ENCODE measurements at places on chromosomes 16 and 17.

DNA sequence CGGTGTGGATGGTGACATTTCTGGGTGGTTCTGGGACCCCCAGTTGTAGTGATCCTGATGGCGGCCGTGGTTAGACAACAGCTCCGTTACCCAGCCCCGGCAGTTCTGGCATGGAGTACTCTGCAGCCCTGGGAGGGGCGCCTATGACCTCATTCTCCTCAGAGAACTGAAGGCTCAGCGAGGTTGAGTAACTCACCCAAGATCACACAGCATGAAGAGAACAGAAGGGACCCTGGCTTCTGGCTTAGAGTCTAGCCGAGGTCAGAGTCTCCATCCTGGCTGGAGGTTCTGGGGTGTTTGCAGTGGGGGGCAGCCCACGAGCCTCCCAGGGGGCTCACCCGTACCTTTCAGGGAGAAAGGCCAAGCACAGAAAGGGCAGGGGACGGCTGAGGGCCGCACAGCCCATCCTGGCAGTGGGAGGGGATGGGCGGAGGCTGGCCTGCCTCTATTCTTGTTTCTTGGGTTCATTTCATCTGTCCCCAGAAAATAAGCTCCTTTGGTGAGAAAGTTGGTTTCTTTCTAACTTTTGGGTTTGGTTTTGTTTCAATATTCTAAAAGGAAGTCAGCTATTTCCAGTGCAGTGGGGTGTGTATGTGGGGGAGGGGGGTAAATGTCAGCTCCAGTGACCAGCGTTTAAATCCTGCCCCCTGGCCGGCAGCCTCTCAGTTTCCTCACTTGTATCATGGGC lies 13.2 kb downstream of the ZFPM1 start:
- DNase-seq, result no peak

GRCh38 chr17:33967608-33968349 lies 287.3 kb upstream of the CCL2 start:
- DNase-seq, result no peak

- peak; percentile 91 for DNase-seq
Observed at GRCh38 chr17:13544292-13544691, 57.4 kb downstream of the HS3ST3A1 start.

DNA sequence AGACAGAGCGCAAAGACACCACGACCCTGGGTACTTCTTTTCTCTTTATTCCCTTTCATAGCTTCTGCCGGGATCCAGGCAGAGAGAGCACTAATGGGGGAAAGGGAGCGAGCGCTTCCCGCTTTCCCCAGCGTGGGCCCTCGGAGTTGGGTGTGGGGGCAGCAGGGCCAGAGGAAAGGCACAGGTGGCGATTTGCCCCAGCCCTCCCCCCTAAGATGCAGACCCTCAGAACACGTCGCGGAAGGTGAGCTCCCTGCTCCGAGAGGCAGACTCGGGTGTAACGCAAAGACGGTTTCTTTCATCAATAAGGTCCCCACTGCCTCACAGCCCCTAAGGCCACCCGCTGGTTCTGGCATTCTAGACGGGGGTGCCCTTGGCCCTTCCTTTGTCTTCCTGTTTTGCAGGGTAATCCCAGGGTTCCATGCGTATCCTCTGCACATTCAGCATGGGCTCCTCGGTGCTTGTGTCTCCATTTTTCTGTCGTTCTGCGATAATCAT lies 570 bp upstream of the NME3 start:
- no peak for DNase-seq

DNA sequence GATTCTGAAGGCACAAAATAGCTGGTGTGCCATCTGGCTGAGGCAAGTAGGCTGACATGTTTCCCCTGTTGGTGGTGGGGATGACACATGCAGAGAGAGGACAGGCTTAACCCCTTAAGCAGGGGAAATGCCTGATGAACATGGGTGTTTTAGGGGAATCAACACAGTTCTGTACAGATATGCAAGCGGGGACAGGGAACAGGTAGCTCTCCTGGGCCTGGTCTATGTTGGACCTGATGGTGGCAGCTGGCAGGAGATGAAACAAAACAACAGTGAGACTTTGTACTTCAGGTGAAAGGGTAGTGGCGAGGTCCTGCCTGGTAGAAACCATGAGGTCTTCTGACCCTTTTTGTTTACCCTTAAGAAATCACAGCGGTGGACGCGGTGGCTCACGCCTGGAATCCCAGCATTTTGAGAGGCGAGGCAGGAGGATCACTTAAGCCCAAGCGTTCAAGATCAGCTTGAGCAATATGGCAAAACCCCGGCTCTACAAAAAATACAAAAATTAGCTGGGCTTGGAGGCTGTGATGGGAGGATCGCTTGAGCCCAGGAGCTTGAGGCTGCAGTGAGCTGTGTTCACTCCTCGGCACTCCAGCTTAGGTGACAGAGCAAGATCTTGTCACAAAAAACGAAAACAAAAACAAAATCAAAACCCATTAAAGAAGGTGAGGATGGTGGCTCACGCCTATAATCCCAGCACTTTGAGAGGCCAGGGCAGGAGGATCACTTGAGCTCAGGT lies 10.5 kb downstream of the OR1F1 start:
- DNase-seq, result no peak

DNA sequence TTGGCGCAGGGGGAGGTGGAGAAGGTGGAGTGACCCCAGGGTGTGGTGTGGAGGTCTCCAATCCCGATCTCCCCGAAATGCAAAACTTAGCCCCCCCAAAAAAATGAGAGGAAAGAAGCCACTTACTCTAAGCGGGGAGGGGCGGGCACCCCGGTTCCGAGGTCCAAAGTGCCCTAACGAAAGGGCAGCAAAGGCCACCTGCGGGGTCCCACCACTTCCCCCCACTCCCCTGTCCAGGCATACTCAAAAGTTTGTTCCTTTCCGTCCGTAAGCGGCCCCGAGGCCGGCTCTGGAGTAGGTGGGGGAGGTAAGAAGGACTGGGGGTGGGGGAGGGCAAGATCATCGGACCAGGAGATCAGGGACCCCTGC lies 1.1 kb downstream of the TOX3 start:
- no peak for DNase-seq

DNA sequence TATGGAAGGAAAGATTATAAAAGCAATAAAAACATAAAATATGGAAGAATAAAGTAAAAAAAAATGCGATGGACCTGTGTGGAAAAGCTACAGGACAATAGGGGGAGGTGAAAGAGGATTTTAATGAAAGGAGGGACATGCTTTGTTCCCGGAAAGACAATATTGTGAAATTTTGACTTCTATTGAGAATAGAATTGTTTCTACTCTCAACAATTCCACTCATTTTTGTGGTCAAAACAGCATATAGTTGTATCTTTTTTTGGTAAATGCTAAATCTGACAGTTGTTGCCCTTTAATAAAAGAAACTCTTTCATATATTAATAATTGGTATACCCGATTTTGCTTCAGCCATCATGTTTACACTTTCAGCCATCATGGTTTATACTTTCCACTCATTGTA lies 22.9 kb upstream of the APPBP2 start:
- DNase-seq, result no peak

- no peak for DNase-seq
Observed at GRCh38 chr17:67577429-67578141, 140.2 kb upstream of the NOL11 start.

- DNase-seq, result no peak
Observed at GRCh38 chr16:66728804-66729203, 22.6 kb downstream of the DYNC1LI2 start.

GRCh38 chr17:67434061-67434525 lies 57.0 kb downstream of the PITPNC1 start:
- DNase-seq, result no peak

DNA sequence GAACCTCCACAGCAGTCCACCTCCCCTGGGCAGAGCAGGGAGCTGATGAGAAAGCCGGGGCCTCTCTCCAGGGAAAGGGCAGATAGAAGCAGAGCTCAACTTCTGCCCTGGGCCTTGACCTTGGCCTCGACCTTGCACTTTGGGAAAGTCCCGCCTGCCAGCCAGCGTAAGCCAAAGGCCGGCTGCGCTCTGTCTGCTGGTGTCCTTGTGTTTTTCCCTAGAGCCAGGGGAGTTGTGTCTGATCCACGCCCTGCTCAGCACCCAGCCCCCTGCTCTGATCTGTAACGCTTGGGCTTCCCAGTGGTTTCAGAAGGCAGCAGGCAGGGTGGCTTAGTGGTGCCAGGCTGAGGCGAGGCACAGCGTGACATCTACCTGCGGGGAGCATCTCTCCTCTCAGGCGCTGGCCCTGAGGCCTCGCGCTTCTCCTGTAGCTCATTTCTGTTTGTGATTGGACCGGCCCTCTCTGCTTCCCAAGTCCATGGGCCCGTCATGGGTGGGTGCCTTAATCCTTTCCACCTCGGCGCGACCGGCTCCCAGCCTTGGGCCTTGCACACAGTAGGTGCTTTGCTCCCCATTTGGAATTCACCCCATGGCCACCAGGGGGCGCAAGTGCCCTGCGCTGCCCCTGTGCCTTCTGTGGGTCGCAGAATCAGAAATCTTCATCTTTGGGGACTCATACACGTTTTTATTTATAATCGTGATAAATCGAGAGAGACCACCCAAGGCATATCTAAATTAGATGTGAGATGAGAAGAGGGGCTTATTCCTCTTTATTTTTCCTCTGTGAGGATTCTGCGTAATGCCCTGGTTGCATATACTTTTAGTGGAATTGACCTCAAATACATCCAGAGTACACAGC lies 24.2 kb downstream of the SGSH start:
- no peak for DNase-seq

- no peak for DNase-seq
Observed at GRCh38 chr16:69831212-69832123, 69.3 kb downstream of the WWP2 start.

DNA sequence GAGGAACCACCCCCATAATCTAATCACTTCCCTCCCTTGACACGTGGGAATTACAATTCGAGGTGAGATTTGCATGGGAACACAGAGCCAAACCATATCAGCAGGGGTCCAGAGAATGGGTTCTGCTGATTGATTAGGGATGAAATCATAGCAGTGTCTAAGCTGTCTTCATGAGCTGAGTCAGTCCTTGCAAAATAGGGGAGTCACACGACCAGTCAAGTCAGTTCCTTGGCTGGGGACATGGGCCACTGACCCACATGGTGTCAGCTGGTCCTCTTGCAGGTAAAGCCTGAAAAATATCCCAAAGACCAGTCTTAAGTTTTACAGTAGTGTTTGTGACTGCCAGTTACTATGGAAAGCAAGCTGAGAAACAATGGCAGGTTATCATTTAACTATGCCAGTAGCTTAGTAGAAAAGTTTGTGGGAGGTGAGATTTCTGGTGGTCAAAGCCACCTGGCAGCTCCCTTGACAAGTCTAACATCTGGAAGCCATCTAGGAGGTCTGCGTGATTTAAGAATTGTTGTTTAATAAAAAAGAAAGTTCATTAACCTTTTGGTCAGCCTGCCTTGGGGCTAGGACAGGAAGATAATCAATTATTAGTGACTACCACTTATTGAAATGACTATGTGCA lies 15.7 kb upstream of the ATF7IP2 start:
- DNase-seq, result no peak

- DNase-seq, result no peak
Observed at GRCh38 chr17:46136820-46137219, 56.4 kb downstream of the KANSL1 start.

- DNase-seq, result peak; percentile 51
Observed at GRCh38 chr17:35726127-35726952, 5.1 kb upstream of the RASL10B start.

DNA sequence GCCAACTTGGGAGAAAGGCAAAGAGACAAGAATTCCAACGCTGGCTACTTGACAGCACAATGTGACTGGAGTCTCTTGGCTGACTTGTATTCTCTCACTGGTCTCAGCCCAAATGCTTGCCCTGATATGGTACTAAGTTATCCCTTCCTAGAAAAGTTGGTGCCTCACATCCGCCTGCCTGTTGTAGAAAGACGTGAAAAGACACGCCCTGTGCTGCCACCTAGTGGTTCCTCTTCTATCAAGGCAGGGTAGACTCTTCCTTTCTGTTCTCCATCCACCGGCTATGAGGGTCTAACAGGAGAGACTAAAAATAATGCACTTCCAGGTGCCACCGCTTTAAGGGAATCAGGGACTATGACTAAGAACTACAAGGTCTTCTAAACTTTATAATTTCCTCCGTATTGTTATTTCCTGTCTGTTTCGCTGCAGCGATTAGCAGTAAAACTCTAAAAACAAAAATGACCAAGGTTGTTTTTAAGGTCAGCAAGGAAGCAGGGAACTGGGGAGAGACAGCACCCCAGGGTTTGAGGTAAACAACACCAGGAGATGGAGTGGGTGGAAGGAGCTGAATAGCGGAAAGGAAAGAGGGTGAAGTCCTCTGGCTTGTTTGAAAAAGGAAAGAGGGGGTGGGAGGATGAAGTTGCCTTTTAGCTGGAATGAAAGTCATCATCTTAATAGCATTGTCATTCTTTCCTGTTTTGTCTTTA lies 109.5 kb downstream of the YPEL2 start:
- peak; percentile 79 for DNase-seq

DNA sequence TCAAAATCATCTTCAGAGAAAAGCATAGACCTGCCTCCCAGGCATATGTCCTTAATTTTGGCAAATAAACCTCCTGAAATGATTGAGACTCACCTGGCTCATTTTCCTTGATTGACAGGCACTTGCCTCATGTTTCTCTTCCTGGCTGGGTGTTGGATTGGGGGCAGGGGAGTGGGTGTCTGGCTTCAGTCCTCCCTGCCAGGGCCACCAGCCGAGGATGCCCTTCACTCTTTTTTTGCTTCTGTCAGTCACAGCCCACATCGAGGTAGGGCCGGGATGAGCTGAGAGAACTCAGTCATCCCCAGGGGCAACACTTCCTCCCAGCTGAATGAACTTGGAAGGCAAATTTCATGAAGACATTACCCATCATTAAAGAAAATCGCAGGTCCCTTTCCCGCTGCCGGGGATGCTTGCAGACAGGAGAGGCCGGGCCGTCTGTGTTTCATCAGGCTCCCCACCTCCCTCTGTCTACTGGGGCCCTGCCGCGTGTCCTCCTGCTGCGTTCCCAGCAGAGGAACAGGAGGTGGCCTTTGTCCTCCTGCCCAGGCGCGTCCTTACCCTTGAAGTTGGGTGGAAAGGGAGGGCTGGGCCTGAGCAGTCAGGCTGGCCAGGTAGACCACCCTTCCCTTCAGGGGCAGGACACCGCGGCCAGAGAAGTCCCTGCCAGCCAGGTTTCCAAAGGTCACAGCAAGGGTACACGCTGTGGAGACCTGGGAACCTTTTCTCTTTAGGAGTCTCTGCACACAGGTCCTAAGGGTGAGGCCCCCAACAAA lies 11.2 kb upstream of the DNAH17 start:
- DNase-seq, result no peak

Measured in non-pigmented ciliary epithelial cell (primary cell).